ENCODE measurements at places on chromosomes 16 and 17.

GRCh38 chr17:59315866-59316265, 15.6 kb upstream of the YPEL2 start:
- no peak for DNase-seq

GRCh38 chr16:66701026-66701425, 4.5 kb upstream of the CMTM4 start:
- no peak for DNase-seq

- no peak for DNase-seq
Measured at GRCh38 chr16:28140788-28141618, 70.8 kb downstream of the XPO6 start.

DNA sequence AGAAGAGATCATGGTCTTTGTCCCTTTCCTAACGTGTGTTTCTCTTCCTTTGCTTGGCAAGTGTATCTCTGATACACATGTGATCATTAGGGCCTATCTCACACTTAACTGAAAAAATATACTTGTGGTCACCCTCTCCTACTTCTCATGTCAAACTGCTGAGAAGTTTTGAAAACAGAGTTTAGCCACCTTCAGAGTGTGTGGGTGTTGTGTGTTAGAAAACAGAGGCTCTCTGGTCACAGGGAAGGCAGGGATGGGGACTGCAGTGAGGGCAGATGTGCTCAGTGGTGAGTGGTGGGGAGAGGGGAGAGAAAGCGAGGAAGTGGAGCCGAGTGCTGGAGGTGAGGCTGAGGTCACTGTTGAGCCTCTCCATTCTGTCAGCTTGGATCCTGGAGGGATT, 29.4 kb downstream of the GRB7 start:
- DNase-seq, result no peak

DNA sequence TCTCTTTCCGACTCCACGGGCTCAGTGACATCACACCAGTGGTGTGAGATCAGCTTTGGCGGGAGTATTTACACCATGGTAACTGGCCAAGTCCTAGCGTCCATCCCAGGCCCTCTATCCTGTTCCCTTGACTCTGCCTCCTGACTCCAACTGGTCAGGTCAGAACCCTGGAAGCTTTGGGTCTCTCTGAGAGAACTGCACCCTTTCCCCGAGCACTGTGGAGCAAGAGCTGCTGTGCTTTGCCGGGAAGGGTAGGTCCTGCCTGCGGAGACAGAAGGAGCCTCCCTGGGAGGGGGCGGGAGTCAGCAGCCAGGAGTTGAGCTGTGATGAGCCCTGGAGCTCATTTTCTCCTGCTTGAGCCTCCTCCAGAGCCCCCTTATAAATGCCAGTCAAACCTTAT, 212.1 kb upstream of the TNRC6C start:
- no peak for DNase-seq

- DNase-seq, result no peak
Measured at GRCh38 chr17:66791347-66791746, 43.6 kb upstream of the CACNG5 start.

DNA sequence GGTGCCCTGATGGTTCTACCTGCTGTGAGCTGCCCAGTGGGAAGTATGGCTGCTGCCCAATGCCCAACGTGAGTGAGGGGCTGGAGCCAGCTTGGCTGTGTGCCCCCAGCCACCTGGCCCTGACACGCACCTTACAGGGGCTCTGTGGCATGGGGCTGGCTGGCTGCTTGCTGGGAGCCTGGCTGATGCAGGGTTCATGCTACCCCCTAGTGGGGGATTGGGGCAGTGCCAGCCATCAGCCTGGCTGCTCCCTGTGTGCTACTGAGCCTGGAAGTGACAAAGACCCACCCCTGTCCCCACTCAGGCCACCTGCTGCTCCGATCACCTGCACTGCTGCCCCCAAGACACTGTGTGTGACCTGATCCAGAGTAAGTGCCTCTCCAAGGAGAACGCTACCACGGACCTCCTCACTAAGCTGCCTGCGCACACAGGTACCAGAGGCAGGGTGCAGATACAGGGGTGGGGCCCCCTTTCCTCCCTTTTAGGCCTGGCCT, 5.7 kb downstream of the GRN start:
- DNase-seq, result no peak

GRCh38 chr17:77677211-77677610, 281.3 kb upstream of the TNRC6C start:
- DNase-seq, result no peak

- DNase-seq, result no peak
Measured at GRCh38 chr17:10151667-10152496, 46.5 kb downstream of the GAS7 start.

- DNase-seq, result no peak
Measured at GRCh38 chr17:52106638-52107261, 51.8 kb downstream of the CA10 start.

GRCh38 chr16:11270602-11271162, 1.6 kb upstream of the TNP2 start:
- no peak for DNase-seq

GRCh38 chr16:3949946-3950342, 69.4 kb upstream of the CREBBP start:
- DNase-seq, result no peak

DNA sequence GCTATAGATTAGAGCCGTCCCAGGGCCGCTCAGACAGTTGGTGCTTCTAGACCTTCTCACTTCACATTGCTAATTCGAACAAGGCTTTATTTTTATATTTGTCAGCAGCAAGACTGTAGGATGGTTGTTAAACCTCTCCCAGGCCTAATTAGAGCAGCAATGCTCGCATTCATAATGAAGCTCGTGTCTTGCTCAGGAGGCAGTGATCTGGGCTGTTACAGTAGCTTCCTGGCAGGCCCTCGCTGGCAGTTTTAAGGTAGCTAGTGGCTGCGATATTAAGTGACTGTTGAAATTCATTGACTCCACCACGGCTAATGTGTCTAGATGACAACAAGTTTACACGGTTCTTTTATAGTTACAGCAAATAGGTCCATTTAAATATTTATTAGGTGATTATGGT, 23.2 kb upstream of the ANKFN1 start:
- no peak for DNase-seq

GRCh38 chr16:3029491-3030221, 5.8 kb downstream of the THOC6 start:
- no peak for DNase-seq

- DNase-seq, result peak; percentile 57
Measured at GRCh38 chr17:1011760-1012735, 15.1 kb downstream of the TIMM22 start.

DNA sequence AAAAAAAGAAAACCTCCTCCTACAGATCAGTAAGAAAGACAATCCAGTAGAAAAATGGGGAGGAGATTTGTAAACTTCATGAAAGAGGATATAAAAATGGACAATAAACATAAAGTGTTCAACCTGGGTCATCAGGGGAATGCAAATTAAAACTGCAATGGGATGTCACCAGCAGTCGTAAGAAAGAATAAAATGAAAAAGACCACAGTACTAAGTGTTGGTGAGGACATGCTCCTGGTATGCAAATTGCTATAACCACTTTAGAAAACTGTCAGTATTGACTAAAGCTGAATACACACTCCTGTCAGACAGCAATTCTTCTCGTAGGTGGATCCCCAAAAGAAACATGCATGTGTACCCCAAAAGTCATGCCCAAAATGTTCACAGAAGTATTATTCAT, 265.3 kb upstream of the CACNG5 start:
- DNase-seq, result no peak

DNA sequence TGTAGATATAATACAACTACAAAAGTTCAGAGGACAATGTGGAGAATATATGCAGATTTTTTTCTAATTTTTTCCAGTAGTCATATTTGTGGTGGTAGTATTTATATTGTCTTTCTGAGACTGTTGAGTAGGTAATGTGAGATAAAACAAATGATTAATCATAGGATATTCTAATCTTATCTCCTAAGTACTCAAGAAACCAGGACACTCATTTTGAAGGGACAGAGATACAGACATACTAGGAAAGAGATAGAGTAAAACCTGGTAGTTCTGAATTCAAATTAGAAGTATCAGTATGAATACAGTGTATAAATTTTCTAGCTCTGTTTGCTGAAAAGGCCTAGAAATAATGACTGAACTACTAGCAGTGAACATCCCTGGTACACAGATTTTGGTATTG, 141.7 kb upstream of the ASIC2 start:
- DNase-seq, result no peak

GRCh38 chr17:28317966-28318758, 838 bp upstream of the TMEM97 start:
- no peak for DNase-seq

GRCh38 chr16:82094942-82095540, 60.0 kb downstream of the HSD17B2 start:
- no peak for DNase-seq

GRCh38 chr17:61393550-61393903, 6.1 kb upstream of the TBX2 start:
- no peak for DNase-seq

DNA sequence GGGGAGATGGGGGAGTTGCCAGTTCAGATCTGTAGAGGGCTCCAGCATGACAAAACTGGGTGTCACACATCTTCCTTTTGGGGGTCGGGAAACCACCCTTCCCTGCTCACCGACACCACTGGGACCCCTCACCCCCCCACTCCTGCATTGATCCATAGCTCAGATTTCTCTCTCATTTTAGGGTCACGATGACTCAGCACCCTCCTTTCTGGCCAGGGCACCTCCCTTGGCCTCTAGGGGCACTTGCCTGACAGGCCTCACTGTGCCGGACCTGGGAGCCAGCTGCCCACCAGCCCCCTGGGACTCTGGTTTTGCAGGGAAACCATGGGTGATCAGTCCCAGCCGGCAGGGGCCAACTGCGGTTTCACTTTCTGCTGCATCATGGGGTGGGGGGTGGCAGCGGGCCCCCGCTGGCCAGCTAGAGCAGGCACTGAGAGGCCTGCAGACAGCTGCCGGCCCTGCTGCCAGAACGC, 239.4 kb downstream of the MRTFB start:
- DNase-seq, result no peak

DNA sequence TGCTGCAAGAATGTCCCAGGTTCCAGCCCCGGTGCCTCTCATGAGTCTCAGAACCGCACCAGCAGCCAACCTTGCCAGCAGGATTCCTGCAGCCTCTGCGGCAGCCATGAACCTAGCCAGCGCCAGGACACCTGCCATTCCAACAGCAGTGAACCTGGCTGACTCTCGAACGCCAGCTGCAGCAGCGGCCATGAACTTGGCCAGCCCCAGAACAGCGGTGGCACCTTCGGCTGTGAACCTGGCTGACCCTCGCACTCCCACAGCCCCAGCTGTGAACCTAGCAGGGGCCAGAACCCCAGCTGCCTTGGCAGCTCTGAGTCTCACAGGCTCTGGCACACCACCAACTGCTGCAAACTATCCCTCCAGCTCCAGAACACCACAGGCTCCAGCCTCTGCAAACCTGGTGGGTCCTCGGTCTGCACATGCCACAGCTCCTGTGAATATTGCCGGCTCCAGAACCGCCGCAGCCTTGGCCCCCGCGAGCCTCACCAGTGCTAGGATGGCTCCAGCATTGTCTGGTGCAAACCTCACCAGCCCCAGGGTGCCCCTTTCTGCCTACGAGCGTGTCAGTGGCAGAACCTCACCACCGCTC, 9.8 kb downstream of the ELOB start:
- DNase-seq, result no peak

DNA sequence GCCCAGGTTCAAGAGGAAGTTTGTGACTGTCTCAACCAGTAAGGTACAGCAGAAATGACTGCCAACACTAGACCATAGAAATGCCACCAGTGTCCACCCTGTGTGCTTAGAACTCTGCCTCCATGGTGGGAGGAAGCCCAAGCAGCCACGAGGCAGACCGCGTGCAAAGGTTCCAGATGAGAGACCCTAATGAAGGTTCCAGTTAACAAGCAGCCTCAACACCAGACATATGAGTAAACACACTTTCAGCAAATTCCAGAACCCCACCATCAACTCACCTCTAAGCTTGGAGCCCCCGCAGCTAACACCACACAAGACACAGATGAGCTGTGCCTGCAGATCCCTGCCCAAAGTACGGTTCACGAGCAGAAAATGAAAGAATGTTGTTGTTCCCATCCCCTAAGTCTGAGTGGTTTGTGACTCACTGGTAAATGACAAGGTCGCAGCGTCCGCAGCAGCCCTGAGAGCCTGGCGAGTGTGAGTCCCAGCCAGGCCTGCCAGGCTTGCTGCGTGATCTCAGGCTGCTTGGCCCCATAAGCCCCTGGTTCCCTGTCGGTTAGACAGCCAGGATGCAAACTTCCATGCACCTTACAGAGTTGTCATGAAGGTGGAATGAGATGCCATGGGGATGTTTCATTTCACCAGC, 193.7 kb downstream of the C16orf95 start:
- DNase-seq, result no peak

DNA sequence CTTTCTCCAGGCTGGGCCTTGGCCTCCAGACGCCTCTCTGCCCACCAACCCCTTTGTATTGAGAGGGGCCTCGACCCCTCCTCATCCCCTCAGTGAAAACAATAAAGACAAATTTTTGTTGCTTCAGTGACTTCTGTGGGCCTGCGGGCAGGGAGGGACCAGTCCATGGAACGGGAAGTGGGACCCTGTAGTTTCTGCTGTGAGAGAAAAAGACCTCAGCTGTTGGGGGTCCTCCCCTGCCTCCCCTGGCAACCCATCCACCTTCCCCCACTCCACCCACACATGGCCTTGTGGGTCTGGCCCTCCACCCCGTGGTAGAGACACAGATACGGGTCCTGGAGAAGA, 3.5 kb downstream of the PPY start:
- DNase-seq, result no peak

- no peak for DNase-seq
Measured at GRCh38 chr16:55284718-55285099, 39.3 kb upstream of the IRX6 start.

DNA sequence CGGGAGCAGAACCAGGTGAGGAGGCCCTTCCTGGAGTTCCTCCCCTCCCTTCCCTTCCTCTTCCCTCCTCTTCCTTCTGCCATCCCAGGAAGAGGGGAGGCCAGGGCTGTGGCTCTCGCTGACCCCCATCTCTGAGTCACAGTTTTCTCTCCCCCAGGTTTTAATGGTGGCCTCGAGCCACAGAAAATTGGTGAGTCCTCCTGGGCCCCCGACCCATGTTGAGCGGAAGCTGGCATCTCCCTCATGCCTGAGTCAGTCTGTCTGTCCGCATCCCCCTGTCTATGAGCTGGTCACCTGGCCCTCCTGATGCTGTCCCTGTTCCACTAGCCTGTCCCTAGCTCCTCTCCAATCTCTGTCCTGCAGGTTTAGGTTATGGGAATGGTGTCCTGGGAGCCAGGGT, 12.8 kb upstream of the CLDN9 start:
- no peak for DNase-seq

DNA sequence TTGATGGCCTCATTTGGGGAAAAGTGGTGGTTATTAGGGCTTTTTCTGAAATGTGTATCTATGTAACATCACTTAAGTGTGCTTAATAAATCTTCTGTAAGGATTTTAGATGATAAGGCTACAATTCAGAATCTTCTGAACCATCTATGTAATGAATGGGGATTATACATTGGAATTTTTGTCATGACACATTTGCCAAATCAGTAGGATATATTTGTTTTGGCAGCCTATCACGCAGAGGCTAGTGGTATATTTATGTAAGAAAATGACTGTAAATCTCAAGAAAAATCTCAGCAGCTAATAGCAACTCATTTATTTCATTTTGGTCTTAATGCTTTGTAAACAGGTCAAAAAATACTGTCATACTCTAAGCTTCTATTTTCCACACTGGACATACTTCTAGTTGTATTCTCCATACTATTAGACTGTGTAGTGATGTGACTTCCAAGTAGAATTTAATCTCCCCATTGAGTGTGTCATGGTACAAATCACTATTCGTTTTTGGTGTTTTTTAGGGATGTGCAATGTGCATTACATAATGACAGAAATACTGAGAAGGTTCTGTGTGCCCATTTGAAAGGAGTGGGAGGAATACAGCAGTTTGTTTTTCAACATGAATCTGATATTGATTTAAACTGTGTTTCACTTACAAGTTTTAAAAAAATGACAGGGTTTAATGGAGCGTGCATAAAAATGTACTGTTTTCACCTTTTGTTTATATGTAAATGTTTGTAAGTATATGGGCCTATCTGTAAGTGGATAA, 29.2 kb downstream of the CLUH start:
- DNase-seq, result no peak
